Progenitor cell of endocrine pancreas (in vitro differentiated cells): ENCODE measurements at places on chromosomes 7 and 10. TPM values are rescaled to one million over a fixed set of nuclear protein-coding genes. Genes with fewer than 3 reads are reported as not detected.

- no peak overlapping the region for H3K4me3 ChIP-seq
- H3K36me3 ChIP-seq = peaks cover 8% of the 10 kb centered on the region
- DNase-seq = no peak
- H3K27ac ChIP-seq = no peak overlapping the region
- H3K27me3 ChIP-seq = no peaks in the 10 kb centered on the region
Observed at GRCh38 chr7:664997-665735, 61.3 kb upstream of the DNAAF5 start.

GRCh38 chr10:7700577-7701125 lies 2.5 kb upstream of the ITIH2 start:
- H3K27me3 ChIP-seq = no peaks in the 10 kb centered on the region
- peaks cover 33% of the 10 kb centered on the region for H3K4me1 ChIP-seq
- peak overlapping the region; percentile 84 for H3K27ac ChIP-seq
- H3K4me3 ChIP-seq = no peak overlapping the region

GRCh38 chr7:43588477-43589132 lies 5.7 kb downstream of the STK17A start:
- H3K4me1 ChIP-seq = peaks cover 51% of the 10 kb centered on the region
- H3K4me3 ChIP-seq = no peak overlapping the region
- no peaks in the 10 kb centered on the region for H3K36me3 ChIP-seq
- DNase-seq = no peak
- no peaks in the 10 kb centered on the region for H3K27me3 ChIP-seq

DNA sequence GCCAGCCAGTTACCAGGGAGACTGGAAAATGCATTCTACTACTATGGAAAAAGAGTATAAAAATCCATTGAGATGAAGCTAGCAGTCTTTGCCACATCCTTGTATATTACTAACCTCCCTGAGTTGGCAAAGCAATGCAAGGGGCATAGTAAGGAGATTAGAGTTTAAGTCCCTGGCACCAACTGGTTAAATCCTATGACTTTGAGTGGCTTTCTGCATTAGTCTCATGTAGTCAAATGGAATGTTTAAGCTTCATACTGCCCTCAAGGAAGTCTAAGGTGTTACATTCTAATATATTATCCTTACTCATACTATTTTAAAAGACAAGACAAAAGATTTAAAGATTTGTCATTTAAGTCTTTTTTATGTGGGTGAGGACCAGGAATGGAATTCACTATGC lies 110.1 kb downstream of the INHBA start:
- no peaks in the 10 kb centered on the region for H3K4me1 ChIP-seq
- no peaks in the 10 kb centered on the region for H3K36me3 ChIP-seq
- no peak for DNase-seq
- H3K27ac ChIP-seq = no peak overlapping the region
- no peaks in the 10 kb centered on the region for H3K27me3 ChIP-seq

GRCh38 chr10:114172776-114173602 lies 1.0 kb downstream of the CCDC186 start:
- H3K4me3 ChIP-seq = peak overlapping the region; percentile 99
- H3K27ac ChIP-seq = peak overlapping the region; percentile 99
- peaks cover 17% of the 10 kb centered on the region for H3K4me1 ChIP-seq
- no peak for DNase-seq
- peaks cover 7% of the 10 kb centered on the region for H3K36me3 ChIP-seq

DNA sequence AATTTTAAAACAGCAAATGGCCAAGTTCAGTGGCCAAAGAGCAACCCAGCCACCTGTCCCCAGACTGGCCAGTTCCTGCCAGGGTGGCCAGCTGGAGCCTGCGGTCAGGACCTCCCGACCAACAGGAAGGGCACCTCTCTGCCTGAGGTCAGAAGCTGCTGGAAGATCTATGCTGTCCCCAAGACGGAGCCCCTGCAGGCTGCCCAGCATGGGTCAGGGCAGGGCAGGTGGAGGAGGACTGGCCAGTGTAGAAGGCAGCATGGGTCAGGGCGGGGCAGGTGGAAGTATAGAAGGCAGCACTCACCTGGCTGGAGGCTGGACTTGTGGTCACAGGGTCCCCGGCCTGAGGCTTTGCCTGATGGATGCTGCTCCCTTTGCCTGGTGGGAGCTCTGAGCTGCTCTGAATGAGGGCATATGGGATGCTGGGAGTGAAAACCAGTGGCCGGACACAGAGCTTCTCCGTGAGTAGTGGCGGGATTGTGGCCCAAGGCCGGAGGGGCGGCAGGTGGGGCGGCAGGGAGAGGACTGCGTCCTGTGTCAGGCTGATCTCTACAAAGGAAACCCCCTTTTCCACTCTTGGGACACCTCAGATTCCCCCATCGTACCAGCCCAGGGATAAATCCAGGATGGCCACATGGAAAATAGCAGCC lies 229.2 kb downstream of the TCERG1L start:
- DNase-seq = no peak
- no peak overlapping the region for H3K4me3 ChIP-seq
- peaks cover 2% of the 10 kb centered on the region for H3K4me1 ChIP-seq
- no peak overlapping the region for H3K27ac ChIP-seq
- H3K27me3 ChIP-seq = peaks cover 30% of the 10 kb centered on the region
- no peaks in the 10 kb centered on the region for H3K36me3 ChIP-seq

DNA sequence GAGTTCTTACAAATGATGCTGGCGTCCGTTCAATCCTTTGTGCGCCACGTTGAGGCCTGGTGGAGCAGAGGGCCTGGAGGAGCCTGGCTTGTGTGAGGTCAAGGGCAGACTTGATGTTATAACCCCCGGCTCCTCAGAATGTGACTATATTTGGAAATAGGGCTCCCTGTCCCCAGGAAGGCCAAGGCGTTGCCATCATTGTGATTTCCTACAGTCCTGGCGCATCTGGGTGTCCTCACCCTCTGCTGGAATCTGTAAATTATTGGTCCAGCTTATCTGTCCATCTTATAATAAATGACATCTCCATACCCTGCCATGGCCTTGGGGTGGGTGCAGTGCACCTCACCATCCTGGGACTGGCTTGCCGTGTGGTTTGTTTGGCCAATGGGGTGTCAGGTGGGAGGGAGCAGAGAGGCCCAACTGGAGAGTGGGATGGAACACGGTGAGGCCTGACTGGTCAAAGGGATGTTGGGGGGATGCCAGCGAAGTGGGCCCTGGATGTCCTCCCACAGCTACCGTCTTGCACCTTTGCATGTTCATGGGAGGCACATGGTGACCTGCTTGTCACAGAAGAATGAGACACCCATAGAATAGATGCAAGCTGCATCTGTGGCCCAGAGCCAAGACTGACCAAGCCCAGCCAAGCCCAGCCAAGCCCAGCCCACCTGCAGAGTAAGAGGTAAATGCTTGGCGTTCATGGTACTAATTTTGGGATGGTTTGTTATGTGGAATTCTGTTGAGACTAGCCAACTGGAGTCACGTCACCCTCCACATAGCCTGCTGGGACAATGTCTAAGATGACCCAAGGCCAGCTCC lies 11.1 kb upstream of the LRRC27 start:
- H3K27me3 ChIP-seq = no peaks in the 10 kb centered on the region
- DNase-seq = no peak
- H3K36me3 ChIP-seq = peaks cover 7% of the 10 kb centered on the region
- no peak overlapping the region for H3K4me3 ChIP-seq

- H3K36me3 ChIP-seq = no peaks in the 10 kb centered on the region
- no peak overlapping the region for H3K27ac ChIP-seq
- no peak overlapping the region for H3K4me3 ChIP-seq
- peaks cover 5% of the 10 kb centered on the region for H3K4me1 ChIP-seq
Observed at GRCh38 chr10:95569368-95569767, 8.2 kb upstream of the SORBS1 start.

DNA sequence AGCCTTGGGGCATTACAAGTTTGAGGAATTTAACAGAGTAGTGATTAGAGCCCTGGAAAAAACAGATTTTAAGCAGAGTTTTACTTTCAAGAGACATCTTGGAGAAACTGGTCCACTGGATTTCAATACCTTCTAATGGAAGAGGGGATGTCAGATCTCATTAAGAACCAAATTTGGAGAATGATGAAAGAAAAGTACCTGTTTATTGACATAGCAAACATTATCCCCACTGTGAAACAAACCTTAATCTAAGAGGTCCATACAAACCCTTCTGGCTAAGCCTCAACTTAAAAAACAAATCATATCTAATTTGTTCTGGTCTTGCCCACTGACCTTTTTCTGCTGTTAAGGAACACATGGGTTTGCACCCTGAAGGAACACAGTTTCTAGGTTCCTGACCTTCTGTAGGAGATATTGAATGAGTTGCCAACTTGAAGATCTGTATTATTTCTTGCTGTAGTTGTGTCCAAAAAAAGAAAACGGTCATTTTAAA lies 53.5 kb downstream of the LAMB1 start:
- H3K4me3 ChIP-seq = no peak overlapping the region
- no peak for DNase-seq
- H3K27ac ChIP-seq = peak overlapping the region; percentile 28
- no peaks in the 10 kb centered on the region for H3K27me3 ChIP-seq

DNA sequence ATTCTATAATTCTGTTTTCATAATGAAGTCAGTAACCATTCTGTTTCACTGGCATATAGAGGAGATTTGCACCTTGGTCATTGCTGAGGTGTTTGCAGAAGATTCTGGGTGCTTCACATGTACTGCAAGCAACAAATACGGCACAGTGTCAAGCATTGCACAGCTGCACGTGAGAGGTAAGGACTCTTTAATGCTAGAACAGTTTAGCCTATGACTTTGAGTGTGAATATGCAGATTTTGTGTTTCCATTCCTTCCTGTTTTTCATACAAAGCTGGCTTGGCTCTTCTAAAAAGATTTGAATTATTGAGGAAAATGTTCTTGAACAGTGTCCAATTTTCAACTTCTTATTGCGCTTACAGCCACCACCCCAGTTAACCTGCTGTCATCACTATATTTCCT lies 56.4 kb downstream of the MYPN start:
- DNase-seq = no peak
- H3K27me3 ChIP-seq = no peaks in the 10 kb centered on the region
- no peak overlapping the region for H3K4me3 ChIP-seq
- H3K36me3 ChIP-seq = no peaks in the 10 kb centered on the region
- no peak overlapping the region for H3K27ac ChIP-seq
- H3K4me1 ChIP-seq = no peaks in the 10 kb centered on the region

GRCh38 chr10:78973901-78974616 lies 94.7 kb upstream of the ZMIZ1 start:
- H3K4me1 ChIP-seq = peaks cover 36% of the 10 kb centered on the region
- H3K27ac ChIP-seq = peak overlapping the region; percentile 99
- DNase-seq = peak; percentile 71
- H3K27me3 ChIP-seq = peaks cover 8% of the 10 kb centered on the region
- peak overlapping the region; percentile 81 for H3K4me3 ChIP-seq

DNA sequence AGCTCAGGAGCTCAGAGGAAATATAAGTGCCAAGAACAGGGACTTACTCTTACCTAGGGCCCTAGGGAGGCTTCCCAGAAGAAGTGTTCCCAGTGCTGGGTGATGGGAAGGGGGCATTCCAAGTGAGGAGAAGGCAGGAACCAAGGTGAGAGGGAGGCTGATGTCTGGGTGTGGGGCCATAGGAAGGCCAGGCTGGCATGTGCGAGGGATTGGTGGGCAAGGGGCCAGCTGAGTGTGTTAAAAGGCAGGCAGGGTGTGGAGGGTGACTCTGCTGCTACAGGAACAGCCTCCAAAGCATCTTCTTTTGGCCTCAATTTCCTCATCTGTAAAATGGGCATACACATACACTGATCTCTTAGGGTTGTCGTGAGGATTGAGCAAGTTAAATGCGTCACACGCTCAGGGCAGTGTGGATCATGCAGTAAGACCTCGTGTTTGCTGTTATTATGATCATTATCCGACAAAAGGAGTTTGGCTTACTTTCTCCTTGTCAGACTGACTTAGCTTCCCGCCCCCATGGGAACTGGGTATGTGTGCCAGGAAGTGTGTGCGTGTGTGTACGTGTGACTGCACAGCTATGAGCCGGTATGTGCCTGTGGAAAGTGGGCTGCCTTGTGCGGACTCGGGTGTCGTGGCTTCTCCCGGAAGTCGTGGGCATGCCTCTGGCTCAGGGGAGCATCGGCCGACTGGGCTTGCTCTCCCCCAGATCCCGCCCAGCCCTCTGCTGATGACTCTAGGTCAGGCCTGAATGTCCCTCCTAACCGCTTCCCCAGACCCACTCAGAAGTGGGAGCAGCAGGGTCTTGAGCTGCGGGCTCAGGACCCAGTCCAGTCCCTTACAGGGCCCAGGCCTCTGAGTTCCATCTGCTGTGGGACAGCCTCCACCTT lies 59.6 kb downstream of the NEURL1 start:
- peaks cover 21% of the 10 kb centered on the region for H3K4me1 ChIP-seq
- peaks cover 36% of the 10 kb centered on the region for H3K27me3 ChIP-seq
- DNase-seq = no peak

- H3K4me3 ChIP-seq = peak overlapping the region; percentile 94
- peak overlapping the region; percentile 88 for H3K27ac ChIP-seq
Observed at GRCh38 chr7:150405584-150406311, 26.6 kb downstream of the ZNF775 start.

RARRES2 gene
- total RNA-seq = 19.0 and 20.2 TPM in 2 replicates

C7orf57 gene
- not detected in 2 replicates for total RNA-seq

VAX1 gene
- not detected in 2 replicates for total RNA-seq

CLCN1 gene
- 0.09 and 0.14 TPM in 2 replicates for total RNA-seq

CPA4 gene
- 4.9 and 5.1 TPM in 2 replicates for total RNA-seq
